ENCODE measurements at places on chromosomes 3 and 15.

- DNase-seq = no peak
Observed at GRCh38 chr15:35244227-35244626, 159.1 kb upstream of the NANOGP8 start.

- no peak for DNase-seq
Observed at GRCh38 chr3:18901571-18901970, 246.7 kb upstream of the KCNH8 start.

GRCh38 chr15:68787609-68788263 is 33.0 kb downstream of the ANP32A start:
- DNase-seq = no peak

DNA sequence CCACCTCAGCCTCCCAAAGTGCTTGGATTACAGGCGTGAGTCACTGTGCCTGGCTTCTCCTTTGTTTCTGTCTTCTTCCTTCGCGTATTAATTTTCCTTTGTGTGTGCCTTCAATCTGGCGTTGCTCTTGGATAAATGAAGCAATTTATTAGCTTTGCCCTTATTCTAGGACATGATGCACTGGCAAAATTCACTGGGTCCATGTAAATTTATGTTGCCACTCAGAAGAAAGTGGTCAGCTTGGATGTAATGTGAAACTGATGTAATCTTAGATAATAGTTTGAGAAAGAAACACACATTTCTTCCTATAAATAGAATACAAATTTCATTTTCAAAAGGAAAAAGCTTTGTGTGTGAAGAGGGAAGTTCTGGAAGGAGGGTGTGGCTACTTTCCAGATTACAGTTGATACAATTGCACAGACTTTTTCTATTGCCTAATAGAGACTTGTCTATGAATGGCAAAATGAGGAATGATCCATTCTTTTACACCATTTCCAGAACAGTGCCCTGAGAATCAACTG is 23.3 kb upstream of the ATP1B3 start:
- DNase-seq = no peak

DNA sequence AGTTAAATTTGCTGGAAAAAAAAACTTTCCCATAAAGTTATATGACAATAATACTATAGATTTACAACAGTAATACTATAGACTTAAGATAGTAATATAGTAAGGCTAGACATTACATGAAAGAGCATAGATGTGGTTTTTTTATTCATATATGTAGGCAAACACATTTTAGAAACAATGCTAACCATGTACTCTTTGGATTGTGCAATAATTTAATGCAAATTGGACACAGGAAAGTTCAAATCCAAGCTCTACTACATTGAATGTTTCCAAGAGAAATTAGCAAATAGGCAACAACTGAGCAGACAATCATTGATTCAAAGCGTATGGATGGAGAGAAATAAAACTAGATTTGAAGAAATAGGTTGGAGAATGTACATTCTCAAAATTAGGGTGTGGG is 469.2 kb downstream of the CNTN3 start:
- no peak for DNase-seq

Measured in NCI-H748 treated with DMSO at 0.1 percent for 48 hours (cell line).